Adrenal gland (tissue), 19 donors: ENCODE measurements at places on chromosomes 2 and 18.

DNA sequence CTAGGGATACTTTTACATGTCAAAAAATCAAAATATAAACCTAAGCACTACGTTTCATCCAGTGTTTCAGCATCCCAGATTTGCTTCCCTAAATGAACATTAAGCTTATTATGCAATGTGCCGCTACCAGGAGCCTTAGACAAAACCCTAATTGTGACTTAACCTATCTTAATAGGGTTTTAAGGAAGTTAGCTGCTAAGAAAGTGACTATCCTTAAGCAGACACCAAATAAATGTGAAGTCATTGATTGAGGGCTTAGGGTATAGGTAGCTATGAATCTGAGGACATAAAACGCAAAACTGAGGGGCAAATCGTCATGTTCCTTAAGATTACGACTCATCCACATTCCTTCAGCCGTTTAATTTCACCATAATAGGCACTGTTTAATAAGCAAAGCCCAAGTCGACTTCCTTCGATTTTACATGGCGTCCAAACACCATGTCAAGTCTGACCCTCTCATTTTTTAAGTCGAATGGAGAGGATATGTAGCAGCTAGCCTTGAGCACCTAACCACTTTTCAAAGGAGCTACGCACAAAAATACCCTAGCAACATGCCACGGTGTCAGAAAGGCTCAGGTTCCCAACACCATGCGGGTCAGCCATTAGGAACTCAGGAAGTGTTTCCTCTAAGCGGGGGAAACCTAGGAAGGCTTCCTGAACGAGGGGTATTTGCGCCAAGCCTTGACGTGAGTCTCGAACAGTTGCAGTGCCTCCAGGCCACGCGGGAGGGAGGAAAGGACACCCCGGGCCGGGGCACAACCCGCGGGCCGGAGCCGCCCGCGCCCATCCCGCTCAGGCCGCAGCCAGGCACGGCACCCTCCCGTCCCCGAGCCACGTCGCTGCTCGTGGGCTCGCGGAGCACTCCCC, 1.0 kb downstream of the HDLBP start:
- H3K4me1 ChIP-seq, result peaks cover 23% of the 10 kb centered on the region
- no peaks in the 10 kb centered on the region for H3K36me3 ChIP-seq
- H3K4me3 ChIP-seq, result peak overlapping the region; percentile 78
- H3K27me3 ChIP-seq, result no peaks in the 10 kb centered on the region
- H3K27ac ChIP-seq, result peak overlapping the region; percentile 100
- DNase-seq, result no peak

- H3K27ac ChIP-seq, result no peak overlapping the region
- no peak for DNase-seq
- H3K4me3 ChIP-seq, result no peak overlapping the region
Measured at GRCh38 chr2:9937968-9938367, 13.5 kb upstream of the GRHL1 start.

DNA sequence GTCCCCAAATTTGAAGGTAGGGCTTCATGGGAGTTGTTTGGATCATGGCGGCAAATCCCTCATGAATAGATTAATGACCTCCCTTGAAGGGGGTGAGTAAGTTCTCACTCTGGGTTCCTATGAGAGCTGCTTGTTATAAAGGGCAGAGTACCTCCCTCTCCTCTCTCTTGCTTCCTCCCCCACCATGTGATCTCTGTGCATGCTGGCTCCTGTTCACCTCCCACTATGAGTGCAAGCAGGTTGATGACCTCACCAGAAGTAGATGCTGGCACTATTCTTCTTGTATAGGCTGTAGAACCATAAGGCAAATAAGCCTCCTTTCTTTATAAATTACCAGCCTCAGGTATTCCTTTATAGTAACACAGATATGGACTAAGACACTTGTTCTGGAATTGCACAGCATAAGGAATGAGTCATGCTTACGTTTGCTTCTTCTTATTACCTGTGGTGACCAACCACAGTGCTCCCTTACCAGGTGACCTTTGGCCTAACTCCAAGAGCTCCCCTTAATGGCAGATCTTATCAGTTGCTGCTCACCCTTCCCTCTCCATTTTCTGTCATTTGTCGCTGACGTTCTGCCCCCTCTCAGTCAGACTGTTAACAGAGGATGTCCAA, 559.5 kb upstream of the GCFC2 start:
- no peak overlapping the region for H3K4me3 ChIP-seq
- no peaks in the 10 kb centered on the region for H3K27me3 ChIP-seq
- no peaks in the 10 kb centered on the region for H3K4me1 ChIP-seq
- H3K36me3 ChIP-seq, result no peaks in the 10 kb centered on the region
- DNase-seq, result no peak

DNA sequence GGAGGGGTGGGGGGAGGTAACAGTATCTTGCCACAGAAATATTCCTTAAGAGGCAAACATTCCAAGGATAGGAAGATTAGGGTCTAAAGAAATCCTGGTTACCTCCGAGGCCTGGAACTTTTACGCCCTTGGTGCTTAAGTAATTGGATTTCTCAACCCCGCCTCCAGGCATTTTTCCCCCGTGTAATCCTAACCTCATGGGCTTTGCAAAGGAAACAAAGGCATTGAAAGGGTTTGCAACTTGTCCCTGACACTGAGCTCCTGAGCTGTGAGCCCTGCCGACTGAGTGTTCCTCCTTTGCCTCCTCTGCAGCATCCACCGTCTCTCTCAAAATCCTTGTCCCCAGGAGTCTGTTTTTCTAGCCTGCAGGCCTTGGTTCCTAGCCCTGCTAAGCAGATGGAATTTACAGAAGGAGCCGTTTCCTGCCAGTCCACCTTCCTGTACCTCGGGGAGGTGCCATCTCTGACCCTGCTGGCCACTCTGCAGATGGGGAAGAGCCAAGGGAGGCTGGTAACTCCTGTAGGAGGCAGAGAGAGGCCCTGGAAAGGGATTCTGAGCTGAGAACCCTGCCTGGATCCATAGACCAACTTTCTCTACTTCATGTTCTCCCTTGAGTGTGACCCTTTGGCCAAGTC, 24.2 kb downstream of the TET3 start:
- DNase-seq, result no peak
- H3K4me3 ChIP-seq, result no peak overlapping the region
- no peaks in the 10 kb centered on the region for H3K27me3 ChIP-seq
- H3K36me3 ChIP-seq, result no peaks in the 10 kb centered on the region

GRCh38 chr18:44799382-44799906, 118.8 kb downstream of the SETBP1 start:
- H3K27ac ChIP-seq, result no peak overlapping the region
- no peak for DNase-seq
- H3K36me3 ChIP-seq, result no peaks in the 10 kb centered on the region
- no peaks in the 10 kb centered on the region for H3K27me3 ChIP-seq
- peaks cover 12% of the 10 kb centered on the region for H3K4me1 ChIP-seq

- no peak overlapping the region for H3K4me3 ChIP-seq
- H3K27ac ChIP-seq, result no peak overlapping the region
- H3K27me3 ChIP-seq, result no peaks in the 10 kb centered on the region
- peaks cover 39% of the 10 kb centered on the region for H3K4me1 ChIP-seq
- no peaks in the 10 kb centered on the region for H3K36me3 ChIP-seq
- no peak for DNase-seq
Measured at GRCh38 chr2:25964891-25965290, 17.4 kb downstream of the KIF3C start.

DNA sequence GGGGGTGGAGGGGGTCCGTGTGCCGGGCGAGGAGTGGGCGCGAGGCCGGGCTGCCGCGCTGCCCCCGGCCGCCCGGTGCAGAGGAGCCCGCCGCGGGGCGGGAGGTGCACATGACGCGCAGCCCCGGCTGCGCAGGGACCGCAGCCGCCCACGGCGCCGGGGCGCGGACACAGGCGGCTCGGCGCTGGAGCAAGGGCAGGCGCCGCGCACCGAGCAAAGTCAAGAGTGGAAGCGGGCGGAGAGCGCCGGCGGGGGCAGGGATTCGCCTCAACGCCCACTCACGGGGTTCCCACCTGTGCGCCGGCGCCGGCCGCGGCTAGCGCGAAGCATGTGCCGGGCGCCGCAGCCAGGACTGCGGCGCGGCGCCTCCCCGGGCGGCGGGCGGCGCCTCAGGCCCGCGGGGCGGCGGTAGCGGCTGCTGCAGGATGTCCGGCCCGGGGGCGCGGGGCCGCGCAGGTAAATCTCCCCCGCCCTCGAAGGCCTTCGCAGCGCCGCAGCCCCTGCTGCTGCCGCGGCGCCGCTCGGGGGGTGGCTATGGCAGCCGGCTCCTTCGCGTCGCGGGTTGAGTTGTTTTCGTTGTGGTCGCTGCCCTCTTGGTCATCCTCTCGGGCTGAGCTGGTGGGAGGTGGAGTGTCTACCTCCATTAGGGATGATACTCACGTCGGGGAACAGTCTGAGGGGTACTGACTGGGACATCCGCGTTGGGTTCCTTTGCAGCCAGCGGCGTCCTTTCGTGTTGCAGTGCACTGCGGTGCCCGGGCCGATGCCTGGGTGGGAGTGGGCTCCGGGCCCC, 216.3 kb upstream of the DTNA start:
- peaks cover 10% of the 10 kb centered on the region for H3K27me3 ChIP-seq
- no peaks in the 10 kb centered on the region for H3K4me1 ChIP-seq
- no peaks in the 10 kb centered on the region for H3K36me3 ChIP-seq
- H3K27ac ChIP-seq, result no peak overlapping the region

- no peak for DNase-seq
- peaks cover 38% of the 10 kb centered on the region for H3K27me3 ChIP-seq
- H3K4me3 ChIP-seq, result no peak overlapping the region
- no peaks in the 10 kb centered on the region for H3K4me1 ChIP-seq
Measured at GRCh38 chr2:222241128-222241870, 57.5 kb downstream of the PAX3 start.

DNA sequence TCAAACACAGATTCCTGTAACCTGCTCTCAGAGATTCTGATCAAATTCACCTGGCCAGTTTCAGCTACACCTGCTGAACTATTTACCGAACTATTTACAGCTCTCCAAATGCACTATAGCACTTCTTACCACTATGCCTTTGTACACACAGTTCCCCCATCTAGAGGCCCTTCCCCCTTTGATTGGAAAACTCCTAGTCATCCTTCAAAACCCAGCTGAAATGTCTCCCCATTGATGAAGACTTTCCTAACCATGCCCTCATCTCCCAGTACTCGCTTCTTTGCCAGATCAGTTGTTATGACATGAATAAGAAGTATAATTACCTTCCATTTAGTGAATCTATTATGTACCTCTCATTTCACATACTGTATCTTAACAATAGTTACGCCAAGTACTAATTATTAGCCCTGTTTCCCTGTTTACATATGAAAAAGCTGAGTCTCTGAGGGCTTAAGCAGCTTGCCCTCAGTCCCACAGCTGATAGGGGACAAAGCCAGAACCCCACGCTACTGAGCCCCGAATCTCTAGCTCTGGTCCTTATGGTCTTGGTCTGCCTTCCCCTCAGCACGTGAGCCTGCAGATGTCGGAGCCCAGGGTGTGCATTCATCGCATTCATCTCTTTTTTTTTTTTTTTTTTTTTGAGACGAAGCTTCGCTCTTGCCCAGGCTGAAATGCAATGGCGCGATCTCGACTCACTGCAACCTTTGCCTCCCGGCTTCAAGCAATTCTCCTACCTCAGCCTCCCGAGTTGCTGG, 64.7 kb upstream of the ASAP2 start:
- H3K4me1 ChIP-seq, result no peaks in the 10 kb centered on the region
- no peaks in the 10 kb centered on the region for H3K36me3 ChIP-seq
- no peaks in the 10 kb centered on the region for H3K27me3 ChIP-seq
- no peak for DNase-seq
- no peak overlapping the region for H3K4me3 ChIP-seq

DNA sequence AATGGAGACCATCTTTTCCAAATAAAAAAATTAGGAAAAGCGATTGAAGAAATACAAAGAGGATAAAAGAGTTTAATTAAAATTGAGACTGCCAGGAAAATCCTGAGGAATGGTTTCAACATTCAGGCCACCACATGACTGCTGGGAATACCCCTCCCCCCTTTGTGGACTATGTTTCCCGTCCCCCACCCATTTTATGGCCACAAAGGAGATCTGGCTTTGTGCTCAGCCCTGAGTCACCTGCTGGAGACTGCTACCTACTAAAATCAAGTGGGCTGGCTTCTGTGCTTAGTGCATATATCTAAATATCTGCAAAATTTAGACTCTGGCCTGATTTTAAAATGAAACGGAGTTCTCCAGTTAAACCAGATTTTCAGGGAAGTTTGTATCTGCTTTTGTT, 10.1 kb downstream of the RND3 start:
- no peaks in the 10 kb centered on the region for H3K27me3 ChIP-seq
- peaks cover 85% of the 10 kb centered on the region for H3K4me1 ChIP-seq
- H3K27ac ChIP-seq, result peak overlapping the region; percentile 40
- DNase-seq, result no peak
- H3K4me3 ChIP-seq, result no peak overlapping the region

- no peaks in the 10 kb centered on the region for H3K4me1 ChIP-seq
- no peaks in the 10 kb centered on the region for H3K27me3 ChIP-seq
- no peak overlapping the region for H3K4me3 ChIP-seq
Measured at GRCh38 chr2:8628179-8628865, 53.5 kb upstream of the ID2 start.

DNA sequence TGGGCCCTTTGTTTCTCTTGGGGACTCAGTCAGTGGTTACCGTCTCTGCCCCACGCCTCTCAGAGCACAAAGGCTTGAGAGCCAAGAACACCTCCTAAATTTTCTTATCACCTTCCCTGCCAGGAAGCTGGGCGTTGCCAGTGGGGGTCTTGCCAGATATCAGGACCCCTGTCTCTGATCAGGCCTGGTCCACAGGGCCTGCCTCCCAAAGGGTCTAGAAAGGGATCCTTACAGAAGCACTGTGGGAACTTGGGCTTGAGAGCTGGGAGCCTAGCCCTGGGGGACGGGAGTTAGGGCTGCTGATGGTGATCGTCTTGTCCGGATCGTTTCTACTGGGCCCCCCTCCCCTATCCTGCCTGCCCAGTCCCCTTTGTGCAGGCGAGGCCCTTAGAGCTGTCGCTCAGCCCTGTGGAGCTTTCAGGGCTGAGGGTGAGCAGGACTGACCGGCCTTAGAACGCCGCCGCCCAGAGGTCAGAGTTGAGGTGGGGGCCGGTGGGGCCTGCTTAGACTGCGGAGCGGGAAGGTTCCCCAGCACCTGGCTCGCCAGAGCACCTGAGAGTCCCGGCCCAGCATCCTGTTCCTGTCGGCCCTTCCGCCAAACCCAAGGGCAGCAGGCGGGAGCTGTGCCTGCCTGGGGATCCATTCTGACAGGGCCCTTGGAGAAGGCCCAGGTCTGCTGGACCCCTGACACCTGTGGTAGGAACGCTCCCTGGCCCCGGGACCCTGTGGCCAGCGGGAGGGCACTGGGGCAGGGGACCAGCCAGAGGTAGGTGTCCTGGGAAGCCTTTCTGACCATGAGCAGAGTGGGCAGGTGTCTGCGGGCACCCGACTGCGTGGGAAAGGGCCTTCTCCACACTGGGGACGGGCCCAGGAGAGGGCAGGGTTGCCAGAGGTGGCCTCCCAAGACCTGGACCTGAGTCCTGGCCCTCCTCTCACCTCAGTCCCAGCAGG, 956 bp downstream of the ESPNL start:
- no peaks in the 10 kb centered on the region for H3K4me1 ChIP-seq
- H3K36me3 ChIP-seq, result no peaks in the 10 kb centered on the region
- H3K27me3 ChIP-seq, result no peaks in the 10 kb centered on the region
- H3K27ac ChIP-seq, result no peak overlapping the region

- no peak for DNase-seq
- H3K27ac ChIP-seq, result no peak overlapping the region
- H3K4me3 ChIP-seq, result no peak overlapping the region
- H3K36me3 ChIP-seq, result no peaks in the 10 kb centered on the region
Measured at GRCh38 chr2:214737188-214737587, 72.3 kb downstream of the BARD1 start.
